M059J (cell line): ENCODE measurements at places on chromosomes 3 and 15. TPM values are rescaled to one million over a fixed set of nuclear protein-coding genes. Genes with fewer than 3 reads are reported as not detected.

The ANKRD34C gene
- total RNA-seq = not detected in 2 replicates

The SMAD3 gene
- total RNA-seq = 32.6 and 46.7 TPM in 2 replicates

The STRIT1 gene
- not detected in 2 replicates for total RNA-seq

The KCNMB2 gene
- total RNA-seq = 7.9 and 10.4 TPM in 2 replicates

GRCh38 chr15:83571820-83572707 lies 81.9 kb upstream of the ADAMTSL3 start:
- DNase-seq = peak; percentile 16

GRCh38 chr15:32966512-32966911 lies 228.0 kb downstream of the FMN1 start:
- no peak for DNase-seq

DNA sequence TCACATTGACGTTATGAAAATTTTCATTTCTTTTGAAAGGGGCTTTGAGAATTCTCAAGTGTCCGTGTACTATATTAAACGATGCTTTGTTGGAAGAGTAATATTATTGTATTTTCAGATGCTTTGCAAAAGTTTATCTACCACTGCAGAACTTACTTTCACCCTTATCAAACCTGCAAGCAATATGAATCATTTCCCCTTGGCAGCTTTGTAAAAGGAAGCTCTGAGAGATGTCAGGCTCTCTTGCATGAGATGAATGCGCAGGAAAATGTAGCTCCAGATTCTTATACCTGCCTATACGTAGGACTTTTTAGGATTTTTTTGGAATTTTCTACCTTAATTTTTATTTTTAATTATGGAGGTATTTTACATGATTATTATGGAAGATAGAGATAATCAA lies 34.5 kb downstream of the GPD1L start:
- no peak for DNase-seq

GRCh38 chr3:132804498-132804897 lies 82.3 kb upstream of the NPHP3 start:
- peak; percentile 77 for DNase-seq

- DNase-seq = peak; percentile 46
Measured at GRCh38 chr15:88450125-88450798, 16.9 kb downstream of the MRPL46 start.

- peak; percentile 11 for DNase-seq
Measured at GRCh38 chr3:125684199-125684598, 88.9 kb upstream of the OSBPL11 start.

- DNase-seq = no peak
Measured at GRCh38 chr3:181947606-181948005, 235.9 kb downstream of the SOX2 start.

GRCh38 chr3:149487598-149488197 lies 13.2 kb downstream of the TM4SF4 start:
- no peak for DNase-seq

- DNase-seq = no peak
Measured at GRCh38 chr3:24520976-24521419, 26.3 kb upstream of the THRB start.

GRCh38 chr15:59595434-59595915 lies 16.1 kb upstream of the GCNT3 start:
- no peak for DNase-seq
